ENCODE measurements at places on chromosomes 6 and 20.

- no peak for DNase-seq
These were observed 423.9 kb downstream of the CDC5L start for GRCh38 chr6:44811456-44811855.

- no peak for DNase-seq
These were observed 676.9 kb downstream of the HACE1 start for GRCh38 chr6:104182811-104183210.

DNA sequence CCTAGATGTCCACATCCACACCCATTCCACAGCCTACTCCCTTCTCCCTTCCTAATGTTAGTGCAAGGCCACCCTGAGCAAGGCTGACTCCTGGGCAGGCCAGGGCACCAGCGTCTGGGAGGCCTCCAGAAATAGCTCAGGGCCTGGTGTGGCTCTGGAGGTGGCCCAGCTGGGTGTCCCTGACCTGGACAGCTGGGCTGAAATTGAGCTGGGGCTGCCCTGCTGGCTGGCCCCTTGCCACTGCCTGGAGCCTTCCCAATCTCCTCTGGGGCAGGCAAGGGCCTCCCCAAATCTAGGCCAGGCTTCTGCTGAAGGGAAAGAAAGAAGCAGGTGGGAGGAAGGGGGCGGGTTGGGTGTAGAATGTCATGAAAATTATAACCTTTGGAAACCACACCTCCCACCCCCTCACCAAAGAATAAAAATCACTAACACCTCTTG lies 2.1 kb downstream of the FAM110A start:
- DNase-seq, result no peak

DNA sequence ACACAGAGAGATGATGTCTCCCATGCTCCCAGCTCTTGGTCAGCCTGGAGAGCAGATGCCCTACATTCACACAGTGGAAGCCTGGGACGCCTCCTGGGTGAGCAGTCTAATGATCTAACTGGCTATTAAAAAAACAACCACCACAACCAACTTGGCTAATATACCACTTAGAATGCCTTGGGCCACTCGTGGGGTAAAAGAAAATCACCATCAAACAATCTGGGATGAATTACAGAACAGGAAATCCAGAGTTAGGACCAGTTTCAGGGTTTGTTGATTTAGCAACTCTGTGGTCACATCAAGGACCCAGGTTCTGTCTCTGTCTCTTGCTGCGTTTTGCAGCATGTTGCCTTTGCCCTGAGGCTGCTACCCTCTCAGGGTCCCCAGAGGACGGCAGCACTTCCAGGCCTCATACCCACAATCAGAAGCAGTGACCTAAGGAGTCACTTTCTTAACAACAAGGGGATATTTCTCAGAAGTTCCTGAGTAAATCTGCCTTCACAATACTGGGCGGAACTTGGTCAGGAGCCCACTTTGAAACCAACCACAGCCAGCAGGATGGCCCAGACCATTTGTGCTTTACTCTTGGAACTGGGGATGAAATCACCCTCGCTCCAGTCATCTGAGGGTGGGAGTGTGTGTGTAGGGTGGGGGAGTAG lies 118.7 kb downstream of the CLIC5 start:
- no peak for DNase-seq

- DNase-seq, result no peak
These were observed 119.7 kb upstream of the SLC2A12 start for GRCh38 chr6:134172020-134172705.

GRCh38 chr6:163867518-163868292 lies 453.2 kb downstream of the QKI start:
- no peak for DNase-seq

- no peak for DNase-seq
These were observed 20.3 kb downstream of the ANKS1A start for GRCh38 chr6:34909320-34909883.

DNA sequence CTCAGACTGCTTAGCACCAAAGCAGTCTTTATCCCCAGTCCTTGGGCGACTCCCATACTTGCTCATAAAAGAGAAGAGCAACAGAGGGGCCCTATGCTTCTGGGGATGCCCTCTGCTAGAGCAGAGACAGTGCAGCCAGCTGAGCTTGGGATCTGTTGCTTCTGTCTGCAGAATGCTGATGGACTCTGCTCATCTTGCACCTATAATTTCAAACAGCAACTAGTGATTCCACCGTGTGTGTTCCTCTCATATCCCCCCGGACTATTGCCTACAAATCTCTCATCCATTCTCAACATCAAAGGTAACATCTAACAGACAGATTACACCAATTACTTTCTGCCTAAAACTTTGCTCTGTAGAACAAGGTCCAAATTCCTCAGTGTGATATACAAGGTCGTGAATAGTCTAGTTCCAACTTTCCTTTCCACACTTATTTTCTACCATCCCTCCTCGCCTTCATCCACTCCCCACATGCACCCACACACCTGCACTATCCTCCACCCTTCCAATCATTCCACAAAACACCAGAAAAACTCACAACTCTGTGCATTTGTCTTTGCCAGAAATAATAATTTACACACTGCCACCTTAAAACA lies 62.6 kb downstream of the FRK start:
- no peak for DNase-seq

GRCh38 chr6:25341923-25342619 lies 62.9 kb downstream of the CARMIL1 start:
- no peak for DNase-seq

DNA sequence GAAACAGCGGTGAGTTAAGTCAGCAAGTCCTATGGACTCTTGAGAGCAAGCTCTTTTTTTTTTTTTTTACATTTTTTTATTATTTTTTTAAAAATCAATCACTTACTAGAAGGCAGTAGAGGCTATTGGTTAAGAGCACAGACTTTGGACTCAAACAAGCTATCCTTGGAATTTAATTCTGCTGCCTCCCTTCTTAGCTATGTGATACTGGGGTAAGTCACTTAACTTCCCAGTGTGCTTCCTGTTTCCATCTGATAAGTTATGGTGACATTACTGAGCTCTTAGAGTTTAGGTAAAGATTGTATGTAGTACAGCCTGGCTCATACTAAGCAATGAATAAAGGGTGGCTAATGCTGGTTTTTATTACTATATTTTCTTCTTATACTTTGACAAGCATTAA lies 770.5 kb upstream of the FLRT3 start:
- no peak for DNase-seq

DNA sequence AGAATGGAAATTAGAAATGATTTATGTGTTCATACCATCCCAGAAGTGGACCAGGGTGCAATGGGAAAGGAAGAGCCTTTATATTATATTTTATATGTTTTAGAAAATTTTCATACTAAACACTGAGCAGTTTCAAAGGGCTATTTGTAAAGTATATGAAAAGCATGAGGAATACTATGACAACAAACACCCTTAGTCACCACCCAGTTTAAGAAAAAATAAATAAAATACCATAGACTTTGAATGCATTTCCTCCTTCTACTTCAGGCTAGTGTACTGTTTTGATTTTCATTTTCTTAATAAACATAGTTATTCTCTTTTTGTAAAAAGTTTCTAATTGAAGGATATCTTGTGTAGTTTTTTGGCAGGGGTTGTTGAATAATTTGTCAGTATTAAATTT lies 191.1 kb downstream of the PLCB4 start:
- no peak for DNase-seq

DNA sequence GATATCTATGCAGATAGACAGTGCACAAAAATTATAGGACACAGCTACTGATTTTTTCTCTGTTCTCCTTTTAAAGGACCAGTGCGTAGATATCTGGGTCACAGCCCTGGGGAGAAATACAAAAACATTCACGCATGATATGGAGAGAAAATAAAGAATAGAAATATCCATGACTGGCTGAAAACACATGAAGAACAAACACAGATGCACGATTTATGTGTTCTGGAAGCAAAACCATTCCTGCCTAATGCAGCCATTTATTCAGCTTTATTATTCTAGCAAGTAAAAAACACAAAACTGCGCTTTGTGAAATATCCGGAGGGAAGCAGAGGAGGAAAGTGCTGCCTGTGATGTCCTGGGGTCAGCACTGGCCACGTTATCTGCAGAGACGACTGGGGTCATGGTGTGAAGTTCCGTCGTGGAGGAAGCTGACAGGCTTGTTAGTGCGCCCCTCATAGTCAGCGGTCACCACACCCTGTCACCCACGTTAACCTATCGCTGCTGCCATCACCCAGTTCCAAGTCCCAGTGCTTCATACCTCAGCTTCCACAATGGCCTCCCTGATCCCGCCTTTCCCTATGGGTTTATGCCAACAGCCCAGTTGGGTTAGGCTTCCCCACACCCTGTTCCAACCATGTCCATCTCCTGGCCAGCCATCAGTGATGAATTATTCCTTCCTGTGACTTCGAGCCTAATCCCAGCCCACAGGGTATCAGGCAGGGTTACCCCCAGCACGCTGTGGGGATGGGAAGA lies 86.6 kb upstream of the RPS6KA2 start:
- no peak for DNase-seq

DNA sequence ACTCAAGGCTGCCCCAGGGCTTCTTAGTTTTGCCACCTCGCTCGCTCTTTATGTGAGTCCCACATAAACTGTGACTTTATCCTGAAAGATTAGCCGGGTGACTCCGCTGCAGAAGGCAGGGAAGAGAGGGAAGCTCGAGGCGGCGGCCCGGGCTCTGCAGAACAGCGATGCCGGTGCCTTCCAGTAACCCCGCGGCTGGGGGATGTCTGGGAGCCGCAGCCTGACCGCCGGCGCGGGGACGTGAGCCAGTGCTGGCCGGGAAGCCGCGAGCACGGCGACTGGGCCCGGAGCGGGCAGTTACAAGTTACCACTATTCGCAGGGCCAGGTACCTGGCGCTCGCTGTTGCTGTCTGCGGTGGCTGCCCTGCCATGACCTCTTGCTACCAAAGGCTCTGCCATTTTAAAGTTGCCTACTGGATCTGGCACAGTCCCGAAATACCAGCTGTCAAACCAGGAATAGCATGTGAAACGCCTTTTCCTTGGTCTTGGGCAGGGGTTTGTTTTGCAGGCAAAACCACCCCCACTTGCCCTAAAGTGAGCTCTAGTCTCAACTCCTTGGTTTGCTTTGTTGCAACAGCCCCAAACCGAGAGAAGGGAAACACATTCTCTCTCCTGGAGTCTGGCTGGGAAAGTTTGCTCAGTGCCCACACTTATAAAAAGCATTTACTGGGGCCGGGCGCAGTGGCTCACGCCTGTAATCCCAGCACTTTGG lies 124.0 kb upstream of the SLC2A12 start:
- peak; percentile 34 for DNase-seq

GRCh38 chr20:64136004-64136710 lies 28.1 kb upstream of the MYT1 start:
- no peak for DNase-seq

Data from activated CD4-positive, CD25-positive, alpha-beta regulatory T cell treated with anti-CD3 and anti-CD28 coated beads, Interleukin-2, amount 50 U/mL, for 72 hours (primary cell).